Left colon (tissue), 2 donors: ENCODE measurements at places on chromosomes 3 and 15. TPM values are rescaled to one million over a fixed set of nuclear protein-coding genes. Genes with fewer than 3 reads are reported as not detected.

The ZNF860 gene
- total RNA-seq = 0.81 TPM

The NEK10 gene
- total RNA-seq = 0.73 TPM

The IQCF5 gene
- not detected for total RNA-seq

The NUSAP1 gene
- total RNA-seq = 8.9 TPM

The SERPINI2 gene
- total RNA-seq = not detected

The PLSCR4 gene
- total RNA-seq = 51.9 TPM

The PDZRN3 gene
- 26.4 TPM for total RNA-seq

The CELSR3 gene
- 2.4 TPM for total RNA-seq

The CTXN2 gene
- not detected for total RNA-seq

The TAGLN3 gene
- total RNA-seq = 0.37 TPM

The KBTBD13 gene
- total RNA-seq = 0.08 TPM

The UTS2B gene
- total RNA-seq = not detected

The GPR156 gene
- total RNA-seq = not detected

The OR5H15 gene
- total RNA-seq = not detected

The CLCN2 gene
- 73.2 TPM for total RNA-seq

The LSAMP gene
- total RNA-seq = 5.1 TPM
